ENCODE measurements at places on chromosomes 1 and 21.

DNA sequence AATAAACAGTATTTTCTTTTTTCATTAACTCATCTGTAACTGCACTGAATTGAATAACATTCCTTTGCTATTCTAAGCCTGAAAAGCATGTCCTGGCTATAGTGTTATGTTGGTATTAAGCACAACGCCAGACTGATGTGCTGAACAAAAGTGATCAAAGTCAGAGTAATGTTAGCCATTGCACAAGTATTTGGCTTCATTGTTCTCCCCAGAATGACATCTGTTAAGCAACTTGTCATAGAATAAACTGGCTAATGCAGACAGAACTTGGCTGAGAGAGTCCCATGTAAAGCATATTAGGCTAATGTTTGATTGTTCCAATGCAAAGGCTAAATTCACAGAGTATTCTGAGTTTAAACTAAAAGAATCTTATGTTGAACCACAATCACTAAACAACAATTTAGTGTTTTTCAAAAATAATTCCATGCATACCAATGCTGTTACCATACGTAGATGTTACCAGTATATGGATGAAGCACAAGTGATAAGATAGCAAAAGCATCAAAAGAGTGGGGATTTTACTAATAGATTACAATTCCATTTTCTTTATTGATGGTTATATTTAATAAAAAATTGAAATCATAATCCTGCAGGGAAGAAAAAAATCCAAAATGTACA is 235.3 kb upstream of the DMRTA2 start:
- ATAC-seq = no peak

- no peak for ATAC-seq
These were observed 91.2 kb upstream of the CD34 start for GRCh38 chr1:208002078-208002477.

DNA sequence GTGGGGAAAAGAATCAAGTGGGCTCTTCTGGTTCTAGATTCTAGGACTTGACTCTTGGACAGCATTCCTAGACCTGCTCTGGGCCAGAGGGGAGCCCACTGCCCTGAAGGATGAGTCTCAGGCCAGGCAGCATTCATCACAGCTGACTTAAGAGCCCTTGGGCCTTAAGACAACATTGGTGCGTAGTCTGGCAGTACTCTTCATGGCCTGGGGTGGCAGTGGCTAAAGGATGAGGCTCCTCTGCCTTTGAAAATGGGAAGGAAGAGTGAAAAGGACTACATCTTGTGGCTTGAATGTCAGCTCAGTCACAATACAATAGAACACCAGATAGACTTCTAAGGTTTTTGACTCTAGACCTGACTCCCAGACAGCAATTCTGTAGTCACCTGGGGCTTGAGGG is 1415.1 kb upstream of the PRMT6 start:
- ATAC-seq = no peak

DNA sequence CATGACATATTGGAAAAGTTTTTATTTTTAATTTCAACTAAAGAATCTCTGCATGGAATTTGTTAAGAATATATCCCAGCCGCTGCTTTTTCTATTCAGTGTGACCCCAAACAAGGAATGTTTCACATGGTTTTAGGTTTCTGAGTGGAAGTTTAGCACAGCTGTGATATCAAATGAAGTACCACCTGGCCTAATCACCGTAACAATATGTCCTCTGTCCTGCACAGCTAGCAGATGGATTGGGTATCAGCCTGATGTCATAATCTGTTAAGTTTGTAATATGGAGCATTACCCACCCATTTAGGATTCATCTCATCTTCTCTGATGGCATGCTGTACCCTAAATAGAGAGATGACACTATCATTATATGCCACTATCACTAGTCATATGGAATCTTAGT is 963.7 kb upstream of the ADGRL2 start:
- no peak for ATAC-seq

DNA sequence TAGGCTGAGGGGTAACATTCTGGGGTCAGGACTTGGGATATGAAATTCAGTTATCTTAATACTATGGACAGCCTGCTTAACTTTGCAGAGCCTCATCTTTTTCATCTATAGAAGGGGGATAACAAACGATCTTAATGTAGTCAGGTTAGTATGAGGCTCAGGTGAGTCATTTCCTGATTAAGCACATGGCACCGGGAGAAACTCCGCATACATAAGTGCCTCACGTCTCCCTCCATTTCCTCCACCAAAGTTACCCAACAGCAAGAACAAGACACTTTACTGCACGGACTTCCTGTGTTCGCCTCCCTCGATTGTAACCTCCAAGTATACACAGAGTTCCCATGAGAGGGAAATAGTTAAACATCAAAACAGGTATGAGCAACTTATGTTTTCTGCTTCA is 112.7 kb upstream of the COA6 start:
- no peak for ATAC-seq

DNA sequence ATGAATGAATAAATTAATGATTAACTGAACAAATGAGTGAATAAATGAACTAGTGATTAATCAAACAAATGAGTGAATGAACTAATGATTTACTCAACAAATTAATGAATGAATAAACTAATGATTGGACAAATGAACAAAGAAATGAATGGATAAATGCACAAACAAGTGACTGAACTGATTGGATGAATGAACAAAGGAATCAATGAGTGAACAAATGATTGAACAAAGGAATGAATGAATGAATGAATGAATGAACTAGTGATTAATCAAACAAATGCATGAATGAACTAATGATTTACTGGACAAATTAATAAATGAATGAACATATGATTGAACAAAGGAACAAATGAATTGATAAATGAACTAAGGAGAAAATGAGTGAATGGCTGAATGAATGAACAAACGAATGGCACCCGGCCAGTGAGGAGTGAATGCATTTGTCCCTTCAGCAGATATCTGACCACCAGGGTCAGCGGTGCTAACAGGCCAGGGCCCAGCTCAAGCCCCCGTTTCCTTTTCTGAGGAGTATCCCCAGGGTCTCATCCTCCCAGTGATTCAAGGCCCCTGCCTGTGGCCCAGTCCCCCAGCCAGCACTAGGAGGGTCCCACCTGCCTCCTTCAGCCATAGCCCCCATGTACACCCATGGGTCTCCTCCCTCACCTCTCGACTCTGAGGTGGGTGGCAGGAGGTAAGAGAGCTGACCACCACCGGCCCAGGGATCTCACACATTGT is 49.9 kb downstream of the WNT9A start:
- ATAC-seq = no peak

- ATAC-seq = no peak
These were observed 179.2 kb downstream of the ATP6V1G3 start for GRCh38 chr1:198361237-198361767.

DNA sequence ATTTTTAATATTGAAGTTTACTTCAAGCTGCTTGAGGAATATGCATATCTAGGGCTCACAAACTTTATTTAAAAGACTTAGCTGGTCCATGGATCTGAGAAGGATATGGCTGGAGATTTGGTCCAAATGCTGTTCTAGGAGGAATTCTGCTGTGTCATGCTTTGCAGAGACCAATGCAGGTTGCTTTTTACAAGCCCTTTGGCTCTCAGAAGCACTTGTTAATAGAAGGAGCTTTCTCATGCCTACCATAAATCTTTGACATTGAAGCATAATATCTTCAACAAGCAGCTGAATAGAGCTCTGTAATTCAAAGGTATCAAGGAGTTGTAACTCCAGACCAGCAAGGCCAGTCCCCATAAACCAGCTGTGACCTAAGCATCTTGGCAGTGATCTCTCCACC is 299.1 kb downstream of the HHAT start:
- no peak for ATAC-seq

DNA sequence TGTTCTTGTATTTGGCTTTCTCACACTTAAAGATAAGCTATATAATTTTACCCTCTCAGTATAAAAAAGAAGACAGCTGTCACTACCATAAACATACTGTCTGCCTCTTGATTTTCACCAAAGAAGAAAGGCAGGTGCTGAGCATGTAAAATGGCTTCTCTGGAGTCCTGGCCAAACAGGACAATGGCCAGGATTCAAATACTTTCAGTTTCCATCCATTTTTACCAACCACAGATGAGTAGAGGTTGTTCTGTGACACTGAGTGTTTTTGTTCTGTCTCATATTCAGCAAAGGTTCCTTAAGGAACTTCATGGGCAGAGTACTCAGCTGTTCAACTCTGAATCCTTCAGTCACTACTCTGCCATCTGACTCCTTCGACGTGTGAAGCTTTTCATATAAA is 29.4 kb upstream of the RAB3GAP2 start:
- ATAC-seq = no peak

GRCh38 chr1:101257500-101258325 is 20.9 kb downstream of the S1PR1 start:
- peak; percentile 30 for ATAC-seq

- ATAC-seq = no peak
These were observed 18.4 kb downstream of the CCT8 start for GRCh38 chr21:29055080-29055479.

DNA sequence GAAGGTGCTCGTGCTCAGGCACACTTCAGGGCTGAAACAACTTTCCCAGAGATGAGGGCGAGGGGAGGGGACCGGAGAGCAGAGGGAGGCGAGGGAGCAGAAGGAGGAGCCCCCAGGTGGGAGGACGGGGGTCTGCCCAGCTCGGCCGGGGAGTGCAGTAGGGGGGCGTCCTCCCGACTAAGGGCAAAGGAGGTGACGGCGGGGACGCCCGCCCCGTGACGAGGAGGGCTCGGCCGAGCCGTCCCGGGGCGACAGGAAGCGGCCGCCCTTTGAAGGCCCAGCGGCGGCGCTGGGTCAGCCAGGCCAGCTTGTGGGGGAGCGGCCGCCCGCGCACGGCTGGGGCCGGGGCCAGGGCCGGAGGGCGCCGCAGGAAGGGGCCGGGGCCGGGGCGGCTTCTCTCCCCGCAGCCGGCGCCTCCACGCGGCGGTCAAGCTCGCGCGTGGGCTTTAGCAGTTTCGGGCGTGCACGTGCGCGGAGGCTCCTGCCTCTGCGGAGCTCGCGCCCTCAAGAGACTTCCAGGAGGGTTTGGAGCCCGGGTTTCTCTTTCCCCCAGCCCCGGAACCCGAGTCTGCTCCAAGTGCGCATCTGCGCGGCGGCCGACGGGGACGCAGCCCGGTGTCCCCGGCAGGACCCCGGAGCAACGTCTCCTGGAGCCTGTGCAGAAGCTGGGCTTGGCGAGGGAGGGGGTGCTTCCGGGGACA is 100.8 kb upstream of the SLC45A1 start:
- ATAC-seq = peak; percentile 52

DNA sequence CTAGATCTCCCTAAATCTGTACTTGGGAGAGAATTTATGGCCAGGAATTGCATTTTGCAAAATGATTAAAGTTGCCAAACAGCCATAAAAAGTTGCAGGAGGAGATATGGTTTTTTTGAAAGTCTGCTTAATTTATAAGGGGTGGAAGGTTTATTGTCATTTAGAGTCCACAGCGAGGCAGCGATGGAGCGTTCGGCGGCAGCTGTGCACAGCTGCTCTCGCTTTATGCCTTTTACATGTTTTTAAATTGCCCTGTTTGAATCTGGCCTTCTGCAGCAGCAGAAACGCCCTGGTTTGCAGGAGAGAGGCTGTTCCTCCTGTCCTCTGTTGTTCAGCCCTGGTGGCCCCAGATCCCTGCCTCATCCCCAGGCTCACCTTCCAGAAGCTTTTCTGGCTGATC is 144.9 kb upstream of the POU3F1 start:
- ATAC-seq = no peak

- ATAC-seq = no peak
These were observed 2.4 kb upstream of the CCT8 start for GRCh38 chr21:29075706-29076466.

DNA sequence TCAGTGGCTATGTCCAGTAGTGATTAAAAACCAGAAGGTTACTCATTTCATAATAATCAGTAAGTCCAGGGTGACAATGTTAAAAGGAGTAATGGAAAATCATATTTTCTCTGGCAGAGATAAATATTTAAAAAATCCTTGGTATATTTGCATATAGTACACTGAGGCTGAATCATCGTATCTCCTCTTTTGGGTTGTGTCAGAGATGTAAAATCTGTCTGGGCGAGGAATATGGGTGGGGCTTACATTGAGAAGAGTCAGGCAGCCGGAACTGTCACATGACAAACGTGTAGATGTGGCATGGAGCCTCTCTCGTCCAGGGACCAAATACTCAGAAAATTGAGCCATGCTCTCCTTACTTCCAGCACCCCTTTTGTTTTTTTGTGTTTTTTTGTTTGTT is 120.9 kb downstream of the FMN2 start:
- no peak for ATAC-seq

- ATAC-seq = no peak
These were observed 14.4 kb downstream of the CDK18 start for GRCh38 chr1:205518661-205519540.

- ATAC-seq = no peak
These were observed 614.0 kb upstream of the CHRM3 start for GRCh38 chr1:238772322-238772721.

DNA sequence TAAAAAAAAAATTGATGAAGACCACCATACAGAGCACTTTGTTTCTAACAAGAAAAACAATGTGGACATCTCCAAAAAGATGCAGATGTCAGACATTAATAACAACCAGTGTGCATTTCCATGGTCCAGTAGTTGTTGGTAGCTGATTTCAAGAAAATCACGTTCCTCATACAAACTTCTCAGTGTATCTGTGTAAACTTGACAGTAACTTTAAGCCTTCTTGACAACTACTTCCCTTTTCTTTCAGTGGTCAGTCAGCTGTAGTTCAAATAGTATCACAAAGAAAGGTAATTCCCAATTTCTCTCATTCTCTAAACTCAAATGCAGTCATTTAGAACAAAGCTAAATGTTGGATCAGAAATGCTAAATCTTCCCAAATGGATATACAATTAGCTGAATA is 879.9 kb downstream of the AMY1C start:
- ATAC-seq = no peak

GRCh38 chr1:66275083-66275482 is 258.9 kb upstream of the SGIP1 start:
- no peak for ATAC-seq

GRCh38 chr21:26795866-26796329 is 49.3 kb downstream of the ADAMTS1 start:
- ATAC-seq = peak; percentile 71

DNA sequence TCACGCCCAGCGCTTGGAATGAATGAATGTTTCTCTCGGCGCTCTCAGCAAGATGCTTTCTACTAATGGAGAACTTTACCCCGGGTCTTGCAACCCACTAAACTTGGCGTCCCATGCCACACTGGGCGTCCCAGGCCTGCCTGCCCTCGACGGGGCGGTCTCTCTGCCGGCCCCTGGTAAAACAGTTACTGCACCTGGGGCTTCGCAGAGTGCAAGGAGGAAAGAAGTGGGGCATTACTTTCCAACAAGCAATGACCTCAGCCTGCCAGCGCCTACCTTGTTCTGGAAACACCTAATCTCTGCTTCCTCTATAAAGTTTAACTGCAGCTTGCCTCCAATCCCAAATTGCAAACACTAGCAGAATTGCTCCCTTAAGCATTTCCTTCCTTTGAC is 27.8 kb upstream of the NFIA start:
- ATAC-seq = no peak

Measured in gastroesophageal sphincter (tissue), 4 donors.